Natural killer cell (primary cell): ENCODE measurements at places on chromosomes 4 and X. TPM values are rescaled to one million over a fixed set of nuclear protein-coding genes. Genes with fewer than 3 reads are reported as not detected.
A peak's percentile ranks its signal among the peaks of the same experiment; 100 is the strongest.

MAGEA10 gene
- not detected for total RNA-seq

DNA sequence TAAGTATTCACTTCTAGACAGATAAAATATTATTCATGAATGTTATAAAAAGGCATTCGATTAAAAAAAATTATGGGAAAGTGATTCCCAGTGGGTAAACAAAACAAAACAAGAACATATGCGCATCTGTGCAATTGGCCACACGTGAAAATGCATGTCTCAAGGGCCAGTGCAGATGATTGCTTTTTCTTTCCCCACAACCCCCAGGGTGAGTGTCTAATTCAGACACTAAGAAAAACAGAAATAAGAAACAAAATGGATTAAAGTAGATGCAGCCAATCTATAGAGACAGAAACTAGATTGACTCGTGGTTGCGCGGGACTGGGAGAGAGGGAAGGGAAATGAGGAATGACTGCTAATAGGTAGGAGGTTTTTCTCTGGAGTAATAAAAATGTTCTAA is 49.5 kb downstream of the GPM6A start:
- no peaks in the 10 kb centered on the region for H3K27me3 ChIP-seq
- no peak for DNase-seq
- H3K27ac ChIP-seq: no peak overlapping the region
- no peak overlapping the region for H3K4me3 ChIP-seq
- no peaks in the 10 kb centered on the region for H3K36me3 ChIP-seq

- peak; percentile 12 for DNase-seq
- no peaks in the 10 kb centered on the region for H3K27me3 ChIP-seq
- no peak overlapping the region for H3K4me3 ChIP-seq
- H3K4me1 ChIP-seq: peaks cover 6% of the 10 kb centered on the region
These were observed 46.4 kb downstream of the FHL1 start for GRCh38 chrX:136193771-136194170.

- no peak for DNase-seq
- H3K27ac ChIP-seq: no peak overlapping the region
- H3K27me3 ChIP-seq: no peaks in the 10 kb centered on the region
- H3K36me3 ChIP-seq: no peaks in the 10 kb centered on the region
- H3K4me3 ChIP-seq: no peak overlapping the region
- no peaks in the 10 kb centered on the region for H3K4me1 ChIP-seq
These were observed 550.0 kb downstream of the RAPGEF2 start for GRCh38 chr4:159652871-159653270.

GRCh38 chr4:82677327-82677726 is 115.5 kb upstream of the TMEM150C start:
- no peak for DNase-seq
- no peak overlapping the region for H3K27ac ChIP-seq
- H3K27me3 ChIP-seq: no peaks in the 10 kb centered on the region
